OCI-M1 (cell line): ENCODE measurements at places on chromosomes 2 and 18.

DNA sequence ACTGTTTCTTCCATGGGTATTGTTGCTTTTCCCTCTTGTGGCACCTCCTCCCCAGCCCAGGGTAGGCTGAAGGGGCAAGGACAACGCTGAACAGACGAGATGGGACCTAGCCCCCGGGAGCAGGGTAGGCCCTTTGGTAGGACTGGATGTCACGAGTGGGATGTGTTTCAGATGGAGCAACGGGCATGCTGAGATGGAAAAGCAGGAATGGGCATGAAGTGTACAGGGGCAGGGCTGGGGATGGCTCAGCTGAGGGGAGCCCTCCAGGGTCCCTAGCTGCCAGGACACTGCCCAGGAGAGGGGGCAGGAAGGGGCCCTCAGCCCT, 33.4 kb downstream of the ARHGEF4 start:
- no peak for DNase-seq

GRCh38 chr2:238597638-238598528, 171.2 kb downstream of the ASB1 start:
- DNase-seq: peak; percentile 1

GRCh38 chr2:127176371-127177311, 43.5 kb downstream of the CYP27C1 start:
- no peak for DNase-seq

- DNase-seq: no peak
Measured at GRCh38 chr2:120344976-120345581, 857 bp upstream of the INHBB start.

DNA sequence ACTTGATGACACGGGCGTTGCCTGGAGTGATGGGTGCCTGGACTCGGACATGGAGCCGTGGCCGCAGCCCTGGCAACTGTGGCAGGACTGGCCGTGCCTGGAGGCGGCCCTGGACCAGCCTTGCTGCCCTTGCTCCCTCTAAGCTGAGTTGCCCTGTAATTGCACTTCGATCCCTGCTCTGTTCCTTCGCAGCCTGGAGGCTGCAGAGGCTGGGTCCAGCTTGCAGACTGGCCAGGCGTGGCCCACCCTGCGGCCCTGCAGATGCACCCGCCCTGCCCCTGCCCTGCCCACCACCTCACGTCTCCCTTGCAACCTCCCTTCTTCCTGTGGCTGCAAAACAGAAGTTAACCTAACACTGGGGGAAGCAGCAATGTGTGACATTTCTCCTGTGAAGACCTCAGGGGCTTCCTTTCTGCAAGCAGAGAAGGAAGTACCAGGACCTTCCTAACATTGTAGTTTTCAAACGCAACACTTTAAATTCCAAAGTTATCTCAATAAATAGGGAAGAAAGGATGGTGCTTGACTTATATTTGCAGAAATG, 174.6 kb upstream of the TPO start:
- no peak for DNase-seq

- DNase-seq: peak; percentile 69
Measured at GRCh38 chr2:222736301-222736700, 64.8 kb downstream of the MOGAT1 start.

- DNase-seq: no peak
Measured at GRCh38 chr2:8215159-8215863, 466.5 kb upstream of the ID2 start.

DNA sequence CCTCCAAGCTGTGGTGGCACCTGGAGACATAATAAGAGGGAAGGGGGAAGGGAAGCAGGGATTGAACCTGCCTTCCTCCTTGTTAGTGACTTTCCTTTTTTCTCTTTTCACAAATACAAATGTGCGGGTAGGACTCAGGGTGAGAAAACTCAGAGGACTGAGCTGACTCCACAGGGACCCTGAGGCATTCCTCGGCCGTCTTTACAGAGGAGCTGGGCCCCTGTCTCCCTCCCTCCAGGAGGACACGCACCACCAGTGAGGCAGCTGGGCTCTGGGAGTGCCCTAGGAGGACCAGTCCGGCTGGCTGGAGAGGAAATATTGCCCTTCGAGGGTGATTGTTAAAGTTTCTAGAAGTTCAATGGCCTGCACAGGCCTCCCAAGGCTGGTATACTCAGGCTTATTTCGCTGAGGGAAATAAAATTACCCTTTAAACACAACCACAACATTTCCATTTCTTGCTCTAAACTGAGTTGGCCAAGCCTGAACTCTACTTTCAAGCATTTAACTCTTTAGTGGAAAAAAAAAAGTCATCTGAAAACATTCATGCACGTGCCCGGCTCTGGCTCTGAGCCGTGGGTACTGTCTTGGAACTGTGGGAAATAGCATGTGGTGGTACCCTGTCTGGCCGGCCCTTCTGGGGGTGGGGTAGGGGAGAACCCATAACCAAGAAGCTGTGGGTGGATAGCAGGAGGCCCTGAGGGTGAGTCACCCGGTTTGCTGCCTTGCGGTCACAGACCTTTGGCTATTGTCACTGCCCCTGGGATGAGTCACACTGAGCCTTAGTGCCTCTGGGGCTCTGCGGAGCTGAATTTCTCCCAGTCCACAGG, 116.0 kb downstream of the COPS8 start:
- DNase-seq: peak; percentile 81

DNA sequence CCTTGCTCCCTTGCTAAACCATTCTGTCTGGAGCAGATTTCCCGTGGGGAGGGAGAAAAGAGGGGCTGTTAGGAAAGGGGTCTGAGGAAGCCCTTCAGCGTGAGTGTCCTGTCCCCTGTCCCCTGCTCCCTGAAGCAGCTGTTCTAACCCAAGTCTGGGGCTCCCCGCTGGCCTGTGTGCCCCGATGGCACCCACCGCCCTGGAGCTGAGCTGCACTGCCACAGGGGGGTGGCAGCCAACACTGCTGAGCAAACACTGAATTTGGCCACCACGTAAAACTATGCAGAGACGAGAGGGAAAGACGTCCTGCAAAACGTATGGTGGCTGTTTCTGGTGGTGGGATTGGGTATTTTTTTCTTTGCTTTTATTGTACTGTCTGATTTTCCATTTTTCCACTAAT, 17.9 kb downstream of the KCNG2 start:
- no peak for DNase-seq

DNA sequence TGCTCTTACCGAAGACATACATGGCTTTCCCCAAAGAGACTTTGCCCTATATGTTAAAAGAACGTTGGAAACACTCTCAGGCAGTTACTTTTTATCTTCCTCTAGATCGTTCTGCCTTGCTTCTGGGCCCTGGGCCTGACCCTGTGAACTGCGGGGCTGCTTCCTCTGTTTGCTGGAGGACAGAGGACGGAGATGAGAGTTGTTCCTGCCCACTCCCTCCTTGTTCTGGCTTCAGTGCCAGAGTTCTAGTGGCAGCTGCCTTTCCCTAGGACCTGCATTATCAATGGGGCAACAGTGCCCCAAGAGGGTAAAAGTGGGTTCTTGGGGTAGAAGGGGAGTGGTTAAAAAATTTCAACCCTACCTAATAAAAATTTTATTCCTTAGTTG, 6.5 kb upstream of the FN1 start:
- peak; percentile 33 for DNase-seq

- DNase-seq: no peak
Measured at GRCh38 chr2:101357376-101357775, 29.9 kb downstream of the CREG2 start.

- DNase-seq: no peak
Measured at GRCh38 chr2:30622452-30622851, 175.4 kb downstream of the LCLAT1 start.

DNA sequence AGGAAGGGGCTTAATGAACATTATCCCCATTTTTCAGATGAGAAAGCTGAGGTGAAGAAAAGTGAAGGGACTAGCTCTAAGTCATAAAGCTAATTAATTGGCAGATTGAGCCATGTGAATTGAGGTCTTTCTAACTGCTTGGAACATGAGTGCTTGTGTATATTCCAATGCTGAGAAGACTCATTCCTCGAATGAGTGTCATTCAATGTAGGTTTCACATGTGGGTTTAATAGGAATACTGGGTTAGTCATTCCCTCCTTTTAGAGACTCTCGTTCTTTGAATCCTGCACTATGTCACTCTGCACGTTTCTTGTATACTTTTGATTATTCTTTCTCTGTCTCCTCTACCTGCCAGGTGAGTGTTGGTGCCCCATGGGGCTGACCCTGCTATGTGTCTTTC, 218.2 kb downstream of the HRH4 start:
- no peak for DNase-seq

DNA sequence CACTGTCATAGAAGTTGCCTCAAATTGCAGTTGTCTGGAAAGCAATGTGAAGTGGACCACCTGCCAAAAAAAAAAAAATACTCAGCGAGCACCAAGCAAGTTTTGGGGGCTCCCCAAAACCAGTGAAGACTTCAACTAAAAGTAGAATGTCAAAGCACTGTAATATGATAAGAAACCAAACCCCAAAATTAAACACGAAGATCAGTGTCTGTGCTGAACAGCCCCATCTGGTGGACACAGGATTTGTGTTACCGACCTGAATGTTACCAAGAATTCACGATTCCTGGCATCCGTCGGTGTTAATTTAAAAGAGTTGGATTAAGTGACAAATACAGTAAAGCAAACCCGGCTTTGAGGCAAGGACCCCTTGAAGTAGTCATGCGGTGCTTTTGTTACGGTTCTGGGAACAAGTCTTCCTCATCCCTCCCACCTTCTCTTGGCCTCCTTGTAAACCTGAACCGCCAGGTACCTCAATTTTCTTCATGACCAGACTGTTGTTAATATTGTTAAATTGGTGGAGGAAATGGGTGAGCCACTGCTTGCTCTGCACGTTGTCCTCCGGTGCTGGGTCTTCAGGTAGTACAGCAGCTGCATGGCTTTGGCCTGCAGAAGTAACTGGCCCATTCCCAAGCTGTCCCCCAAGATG, 31.3 kb upstream of the SSB start:
- peak; percentile 75 for DNase-seq

GRCh38 chr2:49105506-49105905, 48.8 kb downstream of the FSHR start:
- no peak for DNase-seq

- DNase-seq: no peak
Measured at GRCh38 chr2:33134791-33135560, 188.2 kb downstream of the LTBP1 start.

GRCh38 chr2:199818026-199818425, 33.0 kb downstream of the FTCDNL1 start:
- DNase-seq: no peak

DNA sequence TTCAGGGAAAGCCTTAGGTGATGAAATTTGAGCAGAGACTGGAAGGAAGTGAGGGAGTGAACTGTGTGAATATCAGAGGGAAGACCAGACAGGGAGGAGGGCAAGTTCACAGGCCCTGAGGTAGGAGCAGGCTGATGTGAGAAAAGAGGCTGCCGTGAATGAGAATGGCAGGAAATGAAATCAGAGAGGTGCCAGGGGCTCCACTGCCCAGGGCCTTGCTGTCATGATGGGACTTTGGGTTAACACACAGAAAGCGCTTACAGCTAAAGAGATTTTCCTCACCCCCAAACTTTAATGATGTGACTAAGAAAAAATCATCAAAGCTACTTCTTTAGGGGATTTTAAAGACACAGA, 53.8 kb downstream of the MARCHF4 start:
- DNase-seq: no peak

GRCh38 chr2:204021290-204022081, 84.9 kb downstream of the ICOS start:
- no peak for DNase-seq

GRCh38 chr18:63216516-63217311, 102.9 kb downstream of the BCL2 start:
- peak; percentile 20 for DNase-seq

- DNase-seq: no peak
Measured at GRCh38 chr18:63422864-63423304, 608 bp upstream of the VPS4B start.

DNA sequence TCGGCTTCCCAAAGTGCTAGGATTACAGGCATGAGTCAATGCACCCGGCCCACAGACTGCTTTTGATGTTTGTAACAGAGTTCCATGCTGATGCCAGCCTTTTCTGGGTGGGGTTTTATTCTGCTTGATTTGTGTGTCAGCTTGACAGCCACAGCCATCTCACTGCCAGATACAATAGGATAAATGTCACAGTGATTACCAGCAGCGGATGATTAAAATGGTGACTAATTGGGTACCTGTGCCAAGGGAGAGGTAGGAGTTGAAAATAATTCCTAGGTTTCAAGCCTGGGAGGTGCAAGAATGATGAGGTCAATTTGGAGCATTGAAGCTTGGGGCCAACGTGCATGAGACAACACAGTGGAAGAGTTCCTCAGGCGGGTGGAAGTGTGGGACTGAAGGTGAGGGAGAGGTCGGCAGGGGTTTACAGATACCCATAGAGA, 39.4 kb downstream of the SH2D6 start:
- DNase-seq: no peak

- DNase-seq: no peak
Measured at GRCh38 chr2:148998831-148999200, 39.7 kb upstream of the LYPD6B start.

DNA sequence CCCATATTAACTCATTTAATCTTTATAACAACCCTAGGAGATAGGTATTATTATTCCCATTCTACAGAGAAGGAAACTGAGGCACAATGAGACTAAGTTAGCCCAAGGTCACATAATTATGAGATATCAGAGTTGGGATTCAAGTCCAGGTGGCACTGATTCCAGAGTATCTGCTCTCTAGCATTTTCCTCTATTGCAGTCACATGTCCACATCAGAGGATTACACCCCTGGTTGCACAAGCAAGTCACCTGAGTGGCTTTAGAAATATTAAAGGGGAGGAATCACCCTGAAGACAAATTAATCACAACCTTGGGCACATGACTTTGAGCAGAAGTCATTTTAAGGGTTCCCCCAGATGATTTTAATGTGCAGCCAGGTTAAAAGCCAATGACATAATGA, 23.8 kb downstream of the SRD5A2 start:
- DNase-seq: no peak

DNA sequence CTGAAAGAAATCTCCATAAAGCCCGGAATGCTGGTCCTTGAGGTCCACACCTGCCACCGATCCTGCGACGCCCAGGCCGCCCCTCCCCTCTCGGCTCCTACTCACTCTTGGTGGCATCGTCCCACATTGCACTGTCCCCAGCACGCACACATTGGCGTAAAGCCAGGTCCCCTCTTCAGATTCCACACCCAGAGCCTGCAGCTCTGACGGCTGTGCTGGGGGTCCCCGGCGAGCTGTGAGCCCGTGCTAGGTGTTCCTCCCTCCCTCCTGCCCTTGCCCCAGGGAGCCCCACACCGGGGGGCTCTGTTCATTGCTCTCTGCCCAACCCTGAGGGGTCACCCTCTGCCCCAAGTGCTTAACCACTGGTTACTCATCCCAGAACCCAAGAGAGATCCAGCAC, 8.5 kb downstream of the TPO start:
- no peak for DNase-seq

- no peak for DNase-seq
Measured at GRCh38 chr2:95296011-95296410, 1.1 kb upstream of the KCNIP3 start.

GRCh38 chr18:7898181-7898580, 331.1 kb downstream of the PTPRM start:
- DNase-seq: no peak

DNA sequence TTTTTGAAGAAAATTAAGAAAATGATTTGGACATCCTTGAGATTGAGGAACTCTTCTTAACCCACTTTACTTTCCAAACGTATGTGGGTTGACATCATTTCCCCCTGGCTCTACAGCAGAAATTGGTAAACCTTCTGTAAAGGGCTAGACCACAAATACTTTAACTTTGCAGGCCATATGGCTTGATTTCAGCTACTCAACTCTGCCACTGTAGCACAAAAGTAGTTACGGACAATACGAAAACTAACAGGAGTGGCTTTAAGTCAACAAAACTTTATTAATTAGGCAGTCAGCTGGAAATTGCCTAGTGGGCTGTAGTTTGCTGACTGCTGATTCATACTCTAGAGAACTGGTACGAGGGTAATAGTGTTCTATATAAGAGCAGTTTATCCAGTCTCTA, 83.2 kb upstream of the DTNB start:
- no peak for DNase-seq
